ENCODE measurements at places on chromosomes 13 and 19. TPM values are rescaled to one million over a fixed set of nuclear protein-coding genes. Genes with fewer than 3 reads are reported as not detected.

CYP4F3 gene
- not detected for total RNA-seq

ZNF541 gene
- not detected for total RNA-seq

SLC1A6 gene
- total RNA-seq, result not detected

LHB gene
- not detected for total RNA-seq

RXFP2 gene
- not detected for total RNA-seq

ZNF681 gene
- 2.5 TPM for total RNA-seq

DNA sequence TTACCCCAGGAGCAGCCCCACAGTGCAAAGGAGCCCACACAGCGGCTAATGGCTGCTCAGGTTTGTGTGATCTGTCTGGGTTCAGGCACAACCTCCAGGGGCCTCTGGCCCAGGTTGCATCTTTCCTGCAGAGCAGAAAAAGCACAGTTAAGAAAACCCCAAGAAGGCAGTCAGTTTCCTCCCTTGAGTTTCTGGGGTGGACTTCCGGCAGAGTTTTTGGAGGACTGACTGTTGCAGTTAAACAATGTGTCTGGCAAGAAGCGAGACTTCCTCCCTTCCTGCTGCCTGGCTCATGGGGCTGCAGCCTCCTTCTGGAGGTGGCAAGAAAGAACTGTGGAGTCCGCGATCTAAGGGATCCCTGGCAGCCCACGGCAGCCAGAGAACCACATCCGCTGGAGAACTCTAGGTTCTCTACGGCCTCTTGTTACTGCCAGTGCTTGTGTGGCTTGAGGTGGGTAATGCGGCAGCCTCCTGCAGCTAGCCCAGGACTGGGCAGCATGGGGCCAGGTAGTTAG lies 114.4 kb downstream of the ZDHHC20 start:
- DNase-seq, result no peak

- DNase-seq, result no peak
Measured at GRCh38 chr13:78398743-78399410, 204.5 kb downstream of the POU4F1 start.

DNA sequence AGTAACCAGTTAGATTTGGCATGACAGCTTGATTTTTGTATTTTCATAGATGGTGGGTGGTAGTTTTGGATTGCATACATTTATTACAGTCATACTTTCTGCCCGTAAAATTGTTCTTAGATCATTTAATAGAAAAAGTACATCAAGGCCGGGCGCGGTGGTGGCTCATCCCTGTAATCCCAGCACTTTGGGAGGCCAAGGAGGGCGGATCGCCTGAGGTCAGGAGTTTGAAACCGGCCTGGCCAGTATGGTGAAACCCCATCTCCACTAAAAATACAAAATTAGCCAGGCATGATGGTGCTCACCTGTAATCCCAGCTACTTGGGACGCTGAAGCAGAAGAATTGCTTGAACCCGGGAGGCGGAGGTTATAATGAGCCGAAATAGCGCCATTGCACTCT lies 55.0 kb upstream of the UBE2L5 start:
- no peak for DNase-seq

DNA sequence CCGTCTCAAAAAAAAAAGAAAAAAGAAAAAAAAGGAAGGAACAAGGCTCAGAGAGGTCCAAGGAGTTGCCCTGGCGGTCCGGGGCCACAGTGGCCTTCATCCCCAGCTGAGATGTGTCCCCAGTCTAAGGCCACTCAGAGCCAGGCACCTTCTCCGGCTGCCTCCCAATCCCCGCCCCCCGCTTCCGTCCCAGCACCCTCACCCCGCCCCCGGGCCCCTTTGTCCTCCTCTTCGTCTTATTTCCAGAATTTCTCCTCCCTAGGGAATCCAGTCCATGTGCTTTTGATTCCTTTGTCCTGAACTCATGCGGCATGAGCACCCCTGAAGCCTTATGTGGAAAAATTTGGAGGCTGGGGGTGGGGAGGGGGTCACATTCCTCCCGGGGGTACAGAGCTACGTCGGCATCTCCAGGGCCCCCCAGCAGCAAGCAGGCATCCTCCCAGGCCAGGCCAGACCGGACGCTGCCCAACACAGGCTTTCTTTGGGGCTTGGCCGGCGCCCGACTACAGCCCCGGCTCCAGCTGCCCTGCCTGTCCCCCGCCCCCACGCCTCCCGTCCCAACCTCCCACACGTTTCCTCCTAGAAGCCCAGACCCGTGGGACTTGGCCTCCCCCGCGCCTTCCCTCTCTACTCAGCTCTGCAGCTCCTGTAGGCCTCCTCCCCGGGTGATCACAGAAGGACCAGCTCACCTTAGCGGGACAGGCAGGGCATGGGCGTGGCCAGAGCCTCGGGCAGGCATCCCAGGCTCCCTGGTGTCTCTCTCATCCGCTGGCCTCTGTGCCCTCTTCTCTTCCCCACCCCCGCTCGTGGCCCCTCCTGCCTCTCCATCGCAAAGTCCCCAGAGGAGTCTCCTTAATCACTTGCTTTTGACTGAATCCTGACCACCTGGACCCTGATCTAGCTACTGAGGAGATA lies 17.8 kb upstream of the ADGRE5 start:
- DNase-seq, result peak; percentile 83

- no peak for DNase-seq
Measured at GRCh38 chr19:48473161-48473966, 4.2 kb downstream of the CYTH2 start.

DNA sequence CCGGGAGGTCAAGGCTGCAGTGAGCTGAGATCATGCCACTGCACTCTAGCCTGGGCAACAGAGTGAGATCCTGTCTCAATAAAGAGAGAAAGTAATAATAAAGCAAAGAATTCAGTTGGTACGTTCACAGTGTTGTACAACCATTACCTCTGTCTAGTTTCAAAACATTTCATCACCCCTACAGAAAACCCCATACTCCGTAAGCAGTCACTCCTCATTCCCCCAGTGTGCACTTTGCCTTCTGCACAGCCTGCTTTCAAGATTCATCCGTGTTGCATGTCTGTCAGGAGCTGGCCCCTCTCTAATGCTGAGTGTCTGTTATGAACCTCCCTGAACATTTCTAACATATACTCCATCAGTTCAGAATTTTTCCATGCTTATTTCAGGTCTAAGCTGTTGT lies 9.4 kb downstream of the POLD1 start:
- DNase-seq, result no peak

DNA sequence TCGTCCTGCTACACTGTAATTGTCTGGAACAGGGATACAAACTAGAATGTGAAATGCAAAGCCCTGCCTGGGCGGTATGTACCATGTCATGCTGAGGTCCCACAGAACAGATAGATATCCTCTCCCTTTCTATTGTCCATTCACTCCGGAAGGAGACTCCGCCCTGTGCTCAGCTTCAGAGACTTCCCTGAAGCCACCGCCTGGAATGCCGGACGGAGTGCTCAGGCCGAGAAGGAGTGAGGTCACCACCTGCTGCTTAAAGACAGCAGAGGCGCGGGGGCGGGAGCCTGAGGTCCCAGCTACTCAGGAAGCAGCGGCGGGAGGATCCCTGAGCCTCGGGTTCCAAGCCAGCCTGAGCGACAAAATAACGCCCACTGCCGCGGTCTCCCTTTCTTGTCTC lies 890 bp upstream of the ZNF611 start:
- DNase-seq, result no peak

DNA sequence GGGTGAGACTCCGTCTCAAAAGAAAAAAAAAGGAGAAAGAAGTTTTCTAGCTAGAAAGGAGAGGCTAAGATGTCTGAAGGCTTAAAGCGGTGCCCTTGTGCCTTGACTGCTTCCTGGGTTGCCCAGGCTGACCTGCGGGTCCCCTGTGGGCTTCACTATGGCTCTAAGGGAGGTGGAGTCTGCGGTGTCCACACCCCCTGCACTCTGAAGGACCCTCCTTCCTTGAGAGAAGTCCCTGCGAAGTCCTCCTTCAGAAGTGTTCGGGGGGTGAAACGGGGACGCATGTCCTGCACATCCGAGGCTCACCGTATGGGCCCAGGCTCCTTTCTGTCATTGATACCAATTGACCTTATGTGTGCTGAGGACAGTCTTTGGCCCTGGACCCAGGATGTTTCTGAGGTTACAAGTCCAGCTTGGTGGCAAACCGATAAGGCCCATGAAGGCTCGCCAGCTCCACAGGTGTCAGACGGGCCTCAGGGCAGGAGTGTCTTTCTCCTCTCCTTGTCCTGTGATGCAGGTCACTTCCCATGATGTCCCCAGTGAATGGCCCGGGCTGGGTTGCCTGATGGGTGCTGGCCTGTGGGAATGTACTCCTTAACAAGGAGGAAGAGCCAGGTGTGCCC lies 11.6 kb upstream of the RNF113B start:
- DNase-seq, result no peak

DNA sequence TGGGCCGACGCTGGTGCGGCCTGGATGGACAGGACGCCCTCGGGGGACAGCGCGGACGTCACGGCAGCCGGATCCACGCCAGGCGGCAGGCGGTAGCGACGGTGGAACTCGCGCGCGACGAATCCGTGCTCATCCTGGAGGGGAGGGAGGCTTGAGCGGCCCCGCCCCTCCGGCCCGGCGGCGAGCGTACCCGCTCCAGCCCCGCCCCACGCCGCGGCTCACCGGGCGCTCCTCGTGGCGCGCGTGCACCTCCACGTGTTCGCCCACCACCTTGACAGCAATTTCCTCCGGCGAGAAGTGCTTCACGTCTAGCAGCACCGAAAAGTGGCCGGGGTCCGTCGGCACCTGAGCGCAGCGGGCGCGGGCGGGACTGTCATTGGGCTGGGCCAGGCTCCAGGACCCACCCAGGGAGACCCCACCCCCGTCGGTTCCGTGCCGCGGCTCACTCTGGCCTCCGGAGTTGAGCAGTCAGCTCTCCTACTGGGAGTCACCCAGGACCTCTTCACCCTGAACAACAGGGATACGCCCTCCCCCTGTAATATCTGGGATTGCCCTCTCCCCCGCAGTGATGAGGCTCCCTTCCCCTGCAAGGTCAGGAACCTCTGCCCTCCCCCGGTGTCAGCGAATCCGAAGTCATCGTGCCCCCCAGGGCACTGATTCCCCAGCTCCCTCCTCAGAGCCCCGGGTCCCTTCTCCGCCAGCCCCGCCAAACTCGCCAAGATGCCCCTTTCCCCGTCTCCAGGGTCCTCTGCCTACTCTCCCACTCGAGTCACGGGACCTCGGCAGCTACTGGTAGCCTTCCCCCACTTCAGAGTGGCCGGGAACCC lies 1.1 kb downstream of the HSPB6 start:
- no peak for DNase-seq

Measured in chondrocyte (in vitro differentiated cells).